Esophagus squamous epithelium (tissue), 5 donors: ENCODE measurements at places on chromosomes 5 and 9.

DNA sequence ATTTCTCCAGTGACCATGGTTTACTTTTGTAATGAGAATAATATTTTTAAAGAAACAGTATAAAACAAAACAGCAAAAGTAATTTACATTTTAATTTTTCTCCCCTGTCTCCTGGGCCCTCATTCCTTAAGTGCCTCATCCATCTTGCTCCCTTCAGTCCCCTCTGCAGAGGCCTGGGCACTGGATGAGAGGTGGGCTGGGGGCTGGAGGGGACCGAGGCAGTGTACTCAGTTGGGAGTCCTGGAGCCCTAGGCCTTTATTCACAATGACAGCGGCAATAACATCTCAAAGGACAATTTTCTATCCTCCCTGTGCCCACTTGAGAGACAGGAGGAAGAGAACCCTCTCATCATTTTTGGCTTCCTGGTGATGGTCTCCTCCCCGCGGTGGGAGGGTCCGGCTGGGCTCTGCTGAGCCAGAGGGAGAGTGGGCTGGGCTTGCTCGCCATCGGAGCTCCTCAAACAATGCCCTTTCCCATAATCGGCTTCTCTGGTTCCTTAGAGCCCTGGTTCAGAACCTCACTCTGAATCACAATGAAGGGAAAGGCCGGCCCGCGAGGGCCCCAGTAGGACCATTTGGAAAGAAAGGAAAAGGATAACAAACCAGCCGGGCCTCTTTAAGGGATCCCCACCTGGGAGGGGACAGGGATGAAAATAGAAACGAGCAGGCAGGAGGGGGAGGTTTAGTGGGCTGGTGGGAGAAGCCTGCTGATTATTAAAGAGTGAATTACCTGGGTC, 9.7 kb upstream of the SMIM32 start:
- DNase-seq: no peak

DNA sequence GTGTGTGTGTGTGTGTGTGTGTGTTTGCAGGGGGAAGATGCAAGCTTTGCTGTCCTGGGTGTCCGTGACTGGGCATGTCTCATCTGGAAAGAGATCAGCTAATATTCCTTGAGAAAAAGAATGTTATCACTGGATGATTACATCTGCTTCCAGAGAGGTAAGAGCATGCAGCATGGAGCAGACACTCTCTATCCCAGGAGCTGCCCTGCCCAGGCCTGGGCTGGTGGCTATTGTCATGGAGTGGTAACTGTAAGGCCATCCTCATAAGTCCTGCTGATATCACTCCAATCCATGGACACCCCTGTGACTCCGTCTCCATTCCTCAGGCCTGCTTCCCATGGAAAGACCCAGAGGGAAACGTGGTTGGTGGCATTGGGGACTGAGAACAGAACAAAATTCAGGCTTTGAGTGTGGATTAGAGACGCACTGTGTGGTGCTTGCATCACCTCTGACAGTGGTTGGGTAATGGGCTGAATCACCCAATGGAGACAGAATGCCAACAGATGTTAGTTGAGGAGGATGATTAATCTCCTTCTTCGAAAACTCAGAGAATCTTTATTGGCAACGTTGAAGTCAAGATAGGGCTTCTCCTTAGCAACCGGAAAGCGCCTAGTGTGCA, 52.0 kb upstream of the KCNIP1 start:
- DNase-seq: no peak

DNA sequence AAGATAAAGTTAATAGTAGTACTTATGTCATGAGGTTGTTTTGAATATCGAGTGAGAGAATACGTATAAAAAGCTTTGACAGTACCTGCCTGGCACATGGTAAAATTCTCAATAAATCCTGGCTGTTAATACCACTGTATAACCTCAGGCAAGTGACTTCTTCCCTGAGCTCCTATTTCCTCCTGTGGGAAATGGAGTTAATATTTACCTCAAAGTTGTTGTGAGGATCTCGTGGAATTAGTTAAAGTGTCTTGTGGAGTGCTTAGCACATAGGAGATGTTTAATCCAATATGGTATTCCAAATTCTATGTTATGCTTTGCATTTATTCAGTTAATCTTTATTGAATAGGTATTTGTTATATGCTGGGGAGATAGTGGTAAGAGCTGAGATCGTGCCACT, 18.5 kb downstream of the FOCAD start:
- DNase-seq: no peak

GRCh38 chr9:114037249-114037648, 40.9 kb downstream of the AMBP start:
- no peak for DNase-seq

- no peak for DNase-seq
Observed at GRCh38 chr9:35748858-35749514, at the start of the genes GBA2 and RGP1. GBA2 (minus strand) TSS chr9:35749228; CDS start chr9:35748704, 524 bp downstream. RGP1 (plus strand) TSS chr9:35749287; CDS start chr9:35749756, 469 bp downstream.

DNA sequence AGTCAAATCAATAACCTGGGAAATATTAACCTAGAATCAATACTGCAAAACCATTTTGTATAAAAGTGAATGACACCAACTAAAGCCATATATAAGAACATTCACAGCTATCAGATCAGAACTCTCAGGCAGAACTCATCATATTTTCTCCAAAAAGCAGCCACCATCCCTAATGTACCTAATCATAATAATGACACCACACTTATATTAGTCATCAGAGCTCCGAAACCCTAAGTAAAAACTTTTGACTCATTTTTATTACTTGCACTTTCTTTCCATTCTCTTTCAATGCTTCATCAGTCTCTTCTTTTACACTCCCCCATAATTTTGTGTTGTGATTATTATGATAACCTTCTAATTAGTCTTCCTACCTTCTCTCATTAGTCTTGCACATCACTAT, 45.3 kb downstream of the INSL6 start:
- no peak for DNase-seq

DNA sequence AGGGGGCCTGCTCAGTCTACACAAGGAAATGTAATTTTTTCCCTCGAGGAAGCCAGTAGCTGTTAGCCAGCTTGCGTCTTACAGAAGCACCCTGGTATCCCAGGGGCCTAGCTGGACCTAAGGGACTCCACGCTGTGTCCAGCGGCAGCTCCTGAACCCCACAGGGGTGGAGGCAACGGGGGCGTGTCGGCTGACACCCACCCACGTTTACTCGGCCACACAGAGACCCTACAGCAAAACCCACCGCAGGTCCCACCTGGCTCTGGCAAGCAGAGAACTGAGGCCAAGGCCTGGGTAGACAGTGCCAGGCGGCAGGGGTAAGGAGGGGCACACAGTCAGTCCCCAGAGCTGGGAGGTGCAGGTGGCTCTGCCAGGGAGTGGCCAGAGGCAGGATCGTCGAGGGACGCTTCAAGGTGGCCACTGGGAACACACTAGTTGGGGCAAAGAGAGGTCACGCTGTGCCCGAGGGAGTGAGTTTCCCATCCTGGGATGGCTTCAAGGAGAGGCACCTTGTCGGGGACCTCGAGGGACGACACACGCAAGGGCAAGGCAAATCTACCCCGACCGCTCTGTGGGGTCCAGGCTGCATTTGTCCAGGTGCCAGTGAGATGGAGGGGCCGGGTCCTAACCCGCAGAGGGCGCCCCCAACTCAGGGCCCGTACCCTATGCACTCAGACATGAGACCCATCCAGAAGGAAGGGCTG, 20.7 kb downstream of the BRD3OS start:
- DNase-seq: no peak

DNA sequence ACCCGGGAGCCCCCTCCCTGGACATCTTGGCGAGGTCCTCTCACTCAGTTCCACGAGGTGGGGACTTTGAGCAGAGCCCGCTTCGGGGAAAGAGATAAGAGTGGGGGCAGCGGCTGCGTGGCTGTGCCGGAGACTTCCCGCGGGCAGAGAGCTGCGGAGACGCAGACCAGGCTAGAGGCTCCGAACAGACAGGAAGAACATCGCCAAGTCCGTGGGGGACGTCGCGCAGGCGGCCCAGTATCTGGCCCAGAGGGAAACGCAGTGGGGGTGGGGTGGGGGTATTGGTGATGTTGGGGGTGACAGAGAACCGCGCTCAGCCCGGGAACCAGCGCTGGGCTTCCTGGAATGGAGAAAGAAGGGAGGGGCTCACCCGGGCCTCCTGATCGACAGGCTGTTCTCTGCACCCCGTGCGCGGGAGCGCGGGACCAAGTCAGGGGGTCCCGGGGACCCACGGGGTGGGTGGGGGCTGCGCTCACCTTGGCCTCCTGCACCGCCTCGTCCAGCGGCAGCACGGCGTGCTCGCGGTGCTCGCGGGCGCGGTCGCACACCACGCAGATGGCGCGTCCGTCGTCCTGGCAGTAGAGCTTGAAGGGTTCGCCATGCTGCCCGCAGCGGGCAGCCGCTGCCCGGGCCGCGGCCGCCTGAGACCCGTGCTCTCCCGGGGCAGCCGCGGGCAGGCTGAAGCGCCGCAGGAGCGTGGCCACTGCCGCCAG, 727 bp downstream of the TRIM7 start:
- no peak for DNase-seq

- DNase-seq: no peak
Observed at GRCh38 chr9:20355022-20355421, 267.3 kb downstream of the MLLT3 start.

GRCh38 chr9:14321517-14322130, 7.7 kb upstream of the NFIB start:
- no peak for DNase-seq

GRCh38 chr9:36025746-36026145, 11.0 kb upstream of the RECK start:
- no peak for DNase-seq

DNA sequence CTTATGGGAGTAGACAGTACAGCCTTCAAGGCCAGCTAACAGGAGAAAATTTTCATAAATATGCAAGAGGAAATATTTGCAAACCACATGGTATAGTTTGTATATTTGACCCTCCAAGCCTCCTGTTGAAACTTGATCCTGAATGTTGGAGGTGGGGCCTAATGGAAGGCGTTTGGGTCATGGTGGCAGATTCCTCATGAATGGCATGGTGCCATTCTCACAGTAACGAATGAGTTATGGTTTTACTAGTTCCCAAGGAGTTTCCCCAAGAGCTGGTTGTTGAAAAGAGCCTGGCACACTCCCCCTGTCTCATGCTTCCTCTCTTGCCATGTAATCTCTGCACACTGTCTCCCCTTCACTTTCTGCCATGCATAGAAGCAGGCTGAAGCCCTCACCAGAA, 3.3 kb upstream of the PAIP1 start:
- no peak for DNase-seq

- no peak for DNase-seq
Observed at GRCh38 chr9:125323615-125324014, 62.0 kb downstream of the GAPVD1 start.

DNA sequence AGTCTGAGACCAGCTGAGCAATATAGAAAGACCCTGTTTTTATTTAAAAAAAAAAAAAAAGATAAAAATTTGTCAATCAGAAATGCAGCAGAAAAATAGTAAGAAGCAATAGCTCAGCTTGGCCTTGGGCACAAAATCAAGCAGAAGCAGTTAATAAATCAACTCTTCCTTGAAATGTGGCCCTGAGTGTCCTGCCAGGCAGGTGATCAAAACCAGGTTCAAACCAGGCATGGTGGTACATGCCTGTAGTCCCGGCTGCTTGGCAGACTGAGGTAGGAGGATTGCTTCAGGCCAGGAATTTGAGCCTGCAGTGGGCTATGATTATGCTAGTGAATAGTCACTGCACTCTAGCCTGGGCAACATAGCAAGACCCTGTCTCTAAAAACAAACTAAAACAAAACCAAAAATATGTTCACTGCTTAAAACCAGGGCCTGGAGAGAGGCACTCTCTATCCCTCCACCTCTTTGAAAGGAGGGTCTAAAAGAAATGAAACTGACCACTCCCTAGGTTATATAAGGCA, 27.9 kb upstream of the KLF9 start:
- DNase-seq: no peak

DNA sequence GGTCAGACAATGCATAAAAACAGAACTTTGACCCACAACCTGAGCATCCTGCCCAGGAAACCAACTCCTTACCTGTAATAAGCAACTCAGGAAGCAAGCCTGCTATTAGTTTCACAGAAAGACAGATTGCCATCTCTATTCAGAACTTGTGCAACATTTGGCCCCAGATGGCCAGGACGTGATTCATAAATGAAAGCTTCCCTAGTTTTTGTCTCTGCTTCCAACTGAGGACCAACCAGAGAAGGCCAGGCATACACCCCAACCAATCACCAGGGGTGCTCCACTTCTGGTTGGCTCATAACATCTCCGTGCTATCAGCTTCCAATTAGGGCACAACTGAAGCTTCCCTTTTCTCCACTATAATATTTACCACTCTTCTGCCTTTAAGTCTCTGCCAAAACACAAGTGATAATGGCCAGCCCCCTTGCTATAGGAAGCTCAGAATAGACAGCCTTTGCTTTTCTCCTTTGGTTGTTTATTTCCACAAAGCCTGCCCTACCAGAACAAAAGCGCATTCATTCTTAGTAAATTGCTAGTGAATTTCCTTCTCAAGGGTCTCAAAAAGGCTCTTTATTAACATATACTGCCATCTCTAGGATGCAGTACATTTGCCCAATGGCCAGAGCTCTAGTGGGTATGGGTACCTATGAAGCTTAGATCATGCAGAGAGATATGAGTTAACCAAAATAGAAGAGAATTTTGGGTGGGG, 289.7 kb upstream of the DAP start:
- no peak for DNase-seq

GRCh38 chr5:89421035-89421434, 538.1 kb upstream of the MEF2C start:
- no peak for DNase-seq

GRCh38 chr5:147190331-147190730, 44.5 kb upstream of the STK32A start:
- no peak for DNase-seq

DNA sequence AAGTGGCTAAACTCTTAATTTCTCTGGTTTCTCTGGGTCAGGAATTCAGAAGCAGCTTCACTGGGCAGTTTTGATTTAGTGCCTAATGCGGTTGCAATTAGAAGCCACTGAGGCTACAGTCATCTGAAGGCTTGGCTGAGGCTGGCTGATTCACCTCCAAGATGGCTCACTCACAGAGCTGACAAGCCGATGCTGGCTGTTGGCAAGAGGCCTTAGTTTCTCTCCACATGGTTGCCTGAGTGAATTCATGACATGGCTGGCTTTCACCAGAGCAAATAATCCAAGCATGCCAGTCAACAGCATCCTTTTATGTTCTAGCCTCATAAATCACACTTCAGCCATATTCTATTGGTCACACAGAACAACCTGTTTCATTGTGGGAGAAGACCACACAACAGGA, 2.8 kb upstream of the CDK7 start:
- no peak for DNase-seq

GRCh38 chr5:96968074-96968473, 32.2 kb downstream of the LNPEP start:
- no peak for DNase-seq

DNA sequence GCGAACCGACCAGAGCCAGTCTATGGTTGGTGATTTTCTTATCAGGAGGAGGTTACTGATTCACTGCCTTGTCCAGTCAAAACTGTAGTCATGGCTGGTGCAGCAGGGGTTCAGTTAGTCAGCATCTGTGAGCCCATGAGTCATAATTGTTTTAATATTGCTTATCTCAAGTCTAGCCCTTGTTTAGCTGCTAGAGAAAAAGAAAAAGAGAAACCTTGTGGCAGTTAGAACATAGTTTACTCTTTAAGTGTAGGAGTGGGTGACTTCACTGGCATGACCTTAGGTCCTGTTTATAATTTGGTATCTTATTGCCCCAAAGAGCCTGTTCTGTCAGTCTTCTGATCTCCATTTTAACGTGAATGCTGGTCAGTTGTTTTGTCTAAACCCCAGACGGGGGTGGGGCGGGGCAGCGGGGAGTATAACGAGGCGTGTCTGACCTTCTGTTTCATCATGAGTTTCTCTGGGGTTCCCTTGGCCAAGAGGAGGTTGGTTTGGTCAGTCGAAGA, 76.9 kb upstream of the NFIL3 start:
- no peak for DNase-seq
